Stimulated activated CD4-positive, alpha-beta T cell treated with anti-CD3 and anti-CD28 coated beads, TNF-alpha, amount 100 ng/mL, for 1 hour (primary cell): ENCODE measurements at places on chromosomes 6 and 20.

DNA sequence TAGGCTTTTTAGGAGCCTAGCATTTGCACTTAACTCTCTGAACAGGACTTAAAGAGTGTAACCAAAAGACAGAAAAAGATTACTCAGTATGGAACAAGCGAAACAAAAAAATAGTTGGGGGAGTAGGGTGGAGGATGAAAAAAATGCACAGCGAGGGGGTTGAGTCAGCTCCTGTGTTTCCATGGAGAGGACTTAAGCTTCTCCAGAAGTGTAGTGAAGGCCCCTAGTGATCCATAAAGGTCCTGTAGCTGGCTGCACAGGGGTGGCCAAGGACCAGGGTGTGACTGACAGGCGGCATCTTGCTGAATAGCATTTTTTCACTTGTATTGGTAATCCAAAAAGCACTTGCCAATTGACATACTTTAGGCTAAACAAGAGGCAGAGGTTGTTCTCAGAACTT, 533.9 kb downstream of the RFPL4B start:
- no peak for DNase-seq

GRCh38 chr6:52591832-52592231, 15.0 kb upstream of the TRAM2 start:
- DNase-seq = no peak

GRCh38 chr6:109393886-109394281, 11.6 kb upstream of the CD164 start:
- DNase-seq = no peak

- no peak for DNase-seq
Measured at GRCh38 chr20:497979-498378, 35.6 kb upstream of the TBC1D20 start.

DNA sequence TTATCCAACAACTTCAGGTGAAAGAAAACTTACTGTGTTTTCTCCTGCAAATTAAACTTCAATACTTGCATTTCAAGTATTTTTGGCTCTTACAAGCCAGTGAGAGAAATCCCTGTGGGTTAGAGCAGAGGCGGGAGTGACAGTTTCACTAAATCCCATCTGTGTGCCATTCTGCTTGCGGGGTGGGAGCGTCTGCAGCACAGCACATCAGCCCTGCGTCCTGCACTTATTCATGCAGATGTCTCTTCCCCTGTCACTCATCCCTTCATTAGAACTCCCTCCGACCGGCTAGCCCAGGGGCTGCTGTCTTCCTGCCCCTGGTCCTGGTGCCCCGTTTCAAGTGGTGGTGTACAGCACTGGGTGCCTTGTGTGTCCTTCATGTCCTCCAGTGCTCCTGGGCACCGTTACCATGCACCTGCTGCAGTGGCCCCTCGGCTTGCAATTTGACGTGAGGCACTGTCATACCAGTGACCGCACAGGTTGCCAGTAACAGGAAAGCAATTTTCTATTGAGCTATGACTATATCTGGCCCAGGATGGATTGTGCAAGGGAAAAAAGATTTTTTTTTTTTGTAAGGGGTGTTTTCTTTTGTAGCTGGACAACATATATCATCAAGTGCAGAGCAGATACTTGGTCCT, 59.4 kb downstream of the INSM1 start:
- no peak for DNase-seq

DNA sequence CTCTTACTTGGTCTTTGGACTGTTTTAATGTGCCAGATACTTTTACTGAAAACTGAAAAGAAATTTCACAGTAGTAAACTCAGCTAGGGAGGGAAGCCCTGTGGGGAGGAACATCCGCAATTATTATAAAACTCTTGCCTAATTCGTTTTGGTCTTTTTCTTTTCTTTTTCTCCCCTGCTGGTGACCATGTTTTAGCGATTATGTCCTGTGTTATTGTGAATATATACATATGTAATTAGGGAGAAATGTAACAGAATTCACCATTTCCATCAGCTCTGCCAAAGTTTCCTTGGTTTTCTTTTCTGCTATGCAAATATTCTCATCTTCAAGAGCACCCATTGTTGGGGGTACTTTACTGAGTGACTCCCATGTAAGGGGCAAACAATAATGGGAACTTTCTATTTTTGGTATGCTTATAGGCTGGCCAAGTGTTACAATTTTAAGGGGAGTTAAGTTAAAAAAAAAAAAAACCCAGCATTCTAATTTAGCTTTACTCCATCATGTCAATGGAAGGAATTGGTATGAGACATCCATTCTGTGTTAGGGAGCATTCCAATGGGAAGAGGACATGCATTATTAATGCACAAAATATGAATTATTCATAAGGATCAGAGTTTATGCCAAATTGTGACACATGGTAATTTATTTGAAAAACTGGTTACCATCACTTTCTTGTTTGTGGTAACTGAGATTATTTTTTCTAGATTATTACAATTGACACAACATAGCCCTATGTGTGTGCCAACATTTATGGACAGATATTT, 2.0 kb downstream of the DOK5 start:
- no peak for DNase-seq

DNA sequence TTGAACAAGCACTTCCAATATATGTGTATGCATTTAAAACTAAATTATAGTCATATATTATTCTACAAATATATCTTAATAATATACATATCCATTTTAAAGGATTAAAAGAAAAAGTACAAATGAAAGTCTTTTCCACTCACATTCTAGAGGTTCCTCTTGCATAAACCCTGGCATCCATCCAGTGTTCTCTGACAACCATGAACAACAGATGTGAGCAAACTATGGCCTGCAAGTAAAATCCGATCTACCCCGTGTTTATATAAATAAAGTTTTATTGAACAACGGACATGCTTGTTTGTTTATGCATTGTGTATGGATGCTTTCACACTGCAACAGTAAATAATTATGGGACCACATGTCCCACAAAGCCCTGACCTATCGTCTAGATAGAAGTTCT, 1122.3 kb downstream of the EPHA7 start:
- no peak for DNase-seq

DNA sequence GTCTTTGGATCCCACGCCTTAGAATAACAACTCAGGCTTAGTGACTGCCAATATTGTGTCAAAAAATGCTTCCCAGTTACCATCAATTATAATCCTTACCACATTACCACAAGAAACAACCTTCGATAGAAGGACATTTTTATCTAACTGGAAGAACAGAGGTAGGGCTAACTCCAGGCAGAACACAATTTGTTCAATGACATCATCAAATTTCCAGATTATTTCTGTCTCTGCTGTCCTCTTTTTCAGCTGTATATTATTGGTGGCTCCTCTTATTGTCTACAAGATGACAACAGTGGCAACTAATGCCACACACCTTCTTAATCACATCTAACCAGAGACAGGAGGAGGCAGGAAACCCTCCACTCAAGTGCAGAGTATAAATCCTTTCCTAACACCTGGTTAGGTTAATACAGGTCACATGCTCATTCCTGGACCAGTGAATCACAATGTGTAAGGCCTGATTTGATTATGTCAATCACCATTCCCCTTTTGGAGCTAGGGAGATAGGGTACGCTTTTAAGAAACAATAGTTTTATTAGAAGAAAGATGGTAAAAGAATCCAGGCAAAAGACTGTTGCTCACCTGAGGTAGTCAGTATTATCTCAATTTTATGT, 18.0 kb downstream of the KHDC1L start:
- no peak for DNase-seq

DNA sequence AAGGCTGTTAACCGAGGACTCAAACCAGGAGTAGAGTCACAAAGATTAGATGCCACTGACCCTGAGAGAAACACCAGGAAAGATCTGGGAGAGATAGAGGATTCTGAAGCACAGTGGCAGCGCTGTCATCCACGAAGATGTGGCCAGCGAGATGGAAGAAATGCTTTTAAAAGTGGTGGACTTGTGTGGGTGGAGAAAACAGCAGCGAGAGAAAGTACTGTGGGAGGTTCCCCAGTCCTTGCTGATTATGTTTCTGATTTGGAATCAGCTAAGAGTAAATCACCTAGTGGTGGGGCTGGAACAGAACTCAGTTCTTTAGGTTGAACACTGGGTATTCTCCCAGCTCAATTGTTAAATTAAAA, 435 bp upstream of the ZNF322 start:
- DNase-seq = no peak

GRCh38 chr20:45344168-45344860, 3.9 kb downstream of the SDC4 start:
- DNase-seq = no peak

DNA sequence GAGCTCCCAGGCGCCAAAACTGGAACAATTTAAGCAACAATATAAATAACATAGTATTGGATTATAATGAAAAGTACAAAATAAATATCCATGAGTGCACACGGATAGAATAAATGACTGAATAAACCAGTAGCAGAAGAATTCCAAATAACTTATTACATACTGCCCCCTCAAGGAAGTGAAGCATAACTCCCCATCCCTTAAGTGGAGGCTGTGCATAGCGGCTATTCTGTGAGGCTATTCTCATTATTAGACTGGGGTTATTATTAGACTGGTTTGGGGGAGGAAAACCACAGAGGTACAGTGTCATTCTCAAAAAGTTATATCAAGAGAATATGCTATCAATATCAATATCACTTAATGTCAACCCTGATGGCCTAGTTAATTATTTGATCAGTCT, 94.4 kb upstream of the SIRPA start:
- no peak for DNase-seq

DNA sequence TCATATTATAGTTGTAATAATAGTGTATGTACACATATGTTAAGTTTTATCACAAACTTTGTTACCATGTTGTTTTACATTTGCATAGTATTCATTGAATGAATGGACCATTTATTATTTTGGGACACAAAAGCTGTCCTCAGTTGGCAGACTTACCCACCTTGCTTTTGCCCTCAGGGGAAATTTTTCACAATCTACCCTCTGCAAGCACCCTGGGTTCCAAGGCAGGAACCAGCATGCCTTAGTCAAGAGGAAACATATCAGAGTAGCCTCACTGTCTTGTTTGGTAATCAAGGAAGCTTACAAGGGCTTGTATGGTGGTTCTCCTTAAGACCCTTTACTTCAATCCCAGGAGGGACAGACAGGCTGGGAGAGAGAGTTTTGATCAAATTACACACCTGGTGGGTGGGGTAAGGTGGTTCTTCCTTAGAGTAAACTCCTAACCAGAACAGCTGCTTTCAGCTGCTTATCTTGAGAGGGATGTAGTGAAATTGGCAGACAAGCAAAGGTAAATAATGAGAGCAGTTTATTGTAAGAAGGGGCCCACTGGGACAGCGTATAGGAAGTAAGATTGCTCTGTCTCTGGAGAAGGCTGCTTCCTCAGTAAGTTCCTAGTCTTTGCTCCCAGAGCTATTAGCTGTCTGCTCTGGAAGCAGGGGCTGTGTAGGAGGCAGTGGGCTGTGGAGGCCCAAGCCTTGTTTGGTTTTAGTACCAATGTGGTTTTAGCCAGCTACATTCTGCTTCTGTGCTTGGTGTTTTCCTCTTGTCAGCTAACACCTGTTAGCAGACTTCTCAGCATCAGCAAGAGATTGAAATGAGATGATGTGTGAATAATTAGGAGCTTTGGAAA, 31.1 kb downstream of the BRPF3 start:
- DNase-seq = no peak

GRCh38 chr6:10722570-10722819, 375 bp upstream of the TMEM14C start:
- DNase-seq = no peak

- DNase-seq = peak; percentile 60
Measured at GRCh38 chr6:188821-189655, 103.2 kb upstream of the DUSP22 start.

DNA sequence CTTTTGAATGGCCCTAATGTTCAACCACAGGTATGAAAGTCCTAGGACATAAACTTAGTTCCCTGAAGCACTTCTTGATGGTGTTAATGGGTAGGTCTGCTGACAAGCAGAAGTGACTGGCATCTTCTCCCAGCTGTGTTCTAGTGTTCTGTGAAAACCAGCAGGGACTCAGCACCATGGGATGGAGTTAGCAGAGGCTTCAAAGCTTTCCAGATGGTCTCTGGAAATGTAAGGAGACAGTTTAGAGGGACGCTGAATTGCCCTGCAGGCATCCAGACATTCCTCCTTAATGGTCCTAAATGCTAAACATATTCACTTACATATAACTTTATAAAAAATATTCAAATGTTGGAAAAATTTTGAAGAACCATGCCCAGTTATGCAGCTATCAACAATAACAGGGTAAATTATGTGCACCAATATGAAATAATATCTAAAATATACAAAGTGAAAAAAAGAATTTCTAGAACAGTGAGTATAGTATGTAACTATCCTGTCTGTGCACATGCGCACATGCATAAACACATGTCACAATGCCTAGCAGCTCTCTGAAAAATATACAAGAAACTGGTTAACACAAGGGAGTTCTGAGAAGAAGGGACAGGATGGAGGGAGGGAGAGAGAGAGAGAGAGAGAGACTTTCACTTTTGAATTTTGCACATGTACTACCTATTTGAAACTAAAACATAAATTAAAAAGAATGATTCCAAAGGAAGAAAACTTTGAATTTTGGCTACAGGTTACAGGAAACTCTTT, 87.2 kb downstream of the PRDM1 start:
- DNase-seq = no peak

- DNase-seq = no peak
Measured at GRCh38 chr6:25326126-25326525, 47.0 kb downstream of the CARMIL1 start.
